Activated naive CD8-positive, alpha-beta T cell treated with anti-CD3 and anti-CD28 coated beads, Interleukin-2, amount 50 U/mL, for 16 hours (primary cell): ENCODE measurements at places on chromosomes 3 and 15.

DNA sequence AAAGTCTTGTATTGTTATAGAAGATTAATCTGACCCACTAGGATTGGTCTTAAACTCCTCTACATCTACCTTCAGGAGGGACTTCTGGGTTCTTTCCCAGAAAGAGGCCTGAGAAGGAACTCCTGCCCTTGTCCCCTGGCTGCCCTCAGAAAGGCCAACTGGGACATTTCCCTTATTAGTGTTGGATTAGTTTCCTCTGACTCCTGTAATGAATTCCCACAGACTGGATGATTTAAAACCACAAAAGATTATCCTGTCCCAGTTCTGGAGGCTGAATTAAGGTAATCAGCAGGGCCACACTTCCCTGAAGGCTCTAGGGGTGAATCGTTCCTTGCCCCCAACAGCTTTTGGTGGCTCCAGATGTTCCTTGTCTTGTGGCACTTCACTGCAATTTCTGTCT is 102.8 kb upstream of the NMNAT3 start:
- DNase-seq, result no peak

DNA sequence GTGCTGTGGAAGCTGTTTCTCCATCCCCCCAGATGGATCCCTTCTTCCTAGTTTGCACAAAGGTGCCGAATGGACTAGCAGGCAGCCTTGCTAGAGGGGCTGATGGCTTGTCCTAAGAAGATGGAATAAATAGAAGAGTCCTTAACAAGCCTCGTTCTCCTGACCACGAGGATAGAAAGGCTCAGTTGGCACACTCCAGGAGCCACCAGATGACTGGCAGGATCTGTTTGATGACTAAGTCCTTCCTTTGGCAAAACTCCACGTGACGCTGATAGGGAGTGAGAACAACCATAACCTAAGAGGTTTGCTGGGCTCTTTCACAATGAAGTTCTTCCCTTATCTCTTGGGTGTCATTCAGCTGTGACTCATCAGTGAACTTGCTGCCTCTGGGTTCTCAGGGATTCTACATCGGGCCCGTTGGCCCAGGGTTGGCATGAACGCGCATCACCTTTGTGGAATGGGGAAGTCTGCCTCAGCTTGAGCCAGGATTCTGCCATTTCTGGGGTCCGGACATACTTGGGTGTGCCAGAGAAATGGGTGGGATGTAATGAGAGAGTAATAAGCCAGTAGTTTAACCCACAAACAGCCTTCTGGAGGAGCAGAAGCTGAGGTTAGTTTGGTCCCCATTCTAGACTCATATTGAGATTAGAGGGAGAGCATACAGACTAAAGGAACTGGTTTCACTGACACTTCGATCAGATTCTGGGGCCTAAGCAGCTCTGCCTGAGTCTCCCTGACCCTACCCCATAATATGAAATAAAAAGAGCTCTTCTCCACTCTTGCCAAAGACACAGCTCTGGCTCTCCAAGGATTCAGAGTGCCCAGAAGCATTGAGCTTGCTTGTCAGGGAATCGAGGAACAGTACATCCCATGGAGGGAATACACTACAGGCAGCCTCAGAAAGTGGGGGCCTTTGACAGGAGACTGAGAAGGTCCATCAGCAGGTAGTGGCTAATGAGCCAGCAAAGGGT is 2.0 kb upstream of the MELTF start:
- no peak for DNase-seq

GRCh38 chr15:71677766-71678165 is 132.6 kb upstream of the NR2E3 start:
- no peak for DNase-seq

GRCh38 chr3:181103605-181104004 is 114.1 kb upstream of the DNAJC19 start:
- DNase-seq, result no peak

DNA sequence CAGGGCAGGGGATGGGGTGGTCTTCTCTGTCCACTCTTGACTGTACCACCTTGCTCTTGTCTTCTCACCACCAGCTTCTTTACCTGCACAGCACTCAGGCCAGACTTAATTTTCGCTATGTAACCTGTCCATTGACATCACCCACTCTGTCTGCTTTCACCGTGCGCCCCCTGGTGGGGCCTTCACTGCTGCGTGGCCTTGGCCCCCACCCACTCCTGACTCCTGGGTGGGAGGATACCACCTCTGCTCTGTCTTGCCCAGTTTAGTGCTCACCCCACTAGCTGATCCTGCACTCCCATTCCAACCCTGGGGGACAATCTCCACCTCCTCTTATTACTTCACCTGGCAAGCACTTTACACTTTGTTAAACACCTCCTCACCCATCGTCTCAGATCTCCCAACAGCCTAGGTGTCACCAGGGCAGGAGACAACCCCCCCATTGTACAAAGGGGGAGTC is 17.7 kb downstream of the PTH1R start:
- peak; percentile 68 for DNase-seq

DNA sequence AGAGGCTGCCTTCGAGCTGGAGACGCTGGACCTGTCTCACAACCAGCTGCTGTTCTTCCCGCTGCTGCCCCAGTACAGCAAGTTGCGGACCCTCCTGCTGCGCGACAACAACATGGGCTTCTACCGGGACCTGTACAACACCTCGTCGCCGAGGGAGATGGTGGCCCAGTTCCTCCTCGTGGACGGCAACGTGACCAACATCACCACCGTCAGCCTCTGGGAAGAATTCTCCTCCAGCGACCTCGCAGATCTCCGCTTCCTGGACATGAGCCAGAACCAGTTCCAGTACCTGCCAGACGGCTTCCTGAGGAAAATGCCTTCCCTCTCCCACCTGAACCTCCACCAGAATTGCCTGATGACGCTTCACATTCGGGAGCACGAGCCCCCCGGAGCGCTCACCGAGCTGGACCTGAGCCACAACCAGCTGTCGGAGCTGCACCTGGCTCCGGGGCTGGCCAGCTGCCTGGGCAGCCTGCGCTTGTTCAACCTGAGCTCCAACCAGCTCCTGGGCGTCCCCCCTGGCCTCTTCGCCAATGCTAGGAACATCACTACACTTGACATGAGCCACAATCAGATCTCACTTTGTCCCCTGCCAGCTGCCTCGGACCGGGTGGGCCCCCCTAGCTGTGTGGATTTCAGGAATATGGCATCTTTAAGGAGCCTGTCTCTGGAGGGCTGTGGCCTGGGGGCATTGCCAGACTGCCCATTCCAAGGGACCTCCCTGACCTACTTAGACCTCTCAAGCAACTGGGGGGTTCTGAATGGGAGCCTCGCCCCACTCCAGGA is 21.1 kb downstream of the NRROS start:
- no peak for DNase-seq

DNA sequence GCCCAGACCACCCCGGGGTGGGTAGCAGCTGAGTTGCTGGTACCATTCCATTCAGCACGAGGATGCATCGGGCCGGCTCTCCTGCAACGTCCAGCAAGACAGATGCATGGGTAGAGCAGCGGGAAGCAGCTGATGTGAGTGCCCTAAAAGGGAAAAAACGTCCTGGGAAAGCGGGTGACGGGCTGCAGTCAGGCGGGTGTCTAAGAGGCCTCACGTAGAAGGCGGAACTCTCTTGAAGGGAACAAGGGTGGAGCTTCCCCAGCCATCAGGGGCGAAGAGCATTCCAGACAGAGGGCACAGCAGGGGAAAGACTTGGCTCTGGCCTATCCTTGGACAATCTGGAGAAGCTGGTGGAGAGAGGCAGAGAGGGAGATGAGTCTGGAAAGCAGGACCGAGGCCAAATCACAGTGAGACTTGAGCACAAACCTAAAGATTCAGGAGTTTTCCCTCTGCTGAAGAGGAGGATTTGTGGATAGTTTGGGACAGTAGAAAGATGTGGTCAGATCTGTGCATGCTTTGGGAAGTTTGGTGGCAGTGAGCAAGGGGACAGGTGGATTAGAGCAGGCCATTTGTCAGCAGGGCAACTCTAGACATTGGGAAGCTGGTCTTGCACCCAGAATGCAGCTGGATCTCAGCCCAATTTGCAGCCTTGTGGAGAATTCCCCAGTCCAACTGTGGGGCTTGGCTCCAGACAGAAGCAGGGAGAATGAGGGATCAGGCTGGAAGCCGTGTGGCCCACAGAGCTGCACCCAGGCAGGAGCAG is 70.7 kb downstream of the SEMA5B start:
- DNase-seq, result no peak

- no peak for DNase-seq
Observed at GRCh38 chr15:94547711-94548110, 316.4 kb downstream of the MCTP2 start.

- no peak for DNase-seq
Observed at GRCh38 chr15:80199366-80199765, 46.6 kb downstream of the FAH start.

DNA sequence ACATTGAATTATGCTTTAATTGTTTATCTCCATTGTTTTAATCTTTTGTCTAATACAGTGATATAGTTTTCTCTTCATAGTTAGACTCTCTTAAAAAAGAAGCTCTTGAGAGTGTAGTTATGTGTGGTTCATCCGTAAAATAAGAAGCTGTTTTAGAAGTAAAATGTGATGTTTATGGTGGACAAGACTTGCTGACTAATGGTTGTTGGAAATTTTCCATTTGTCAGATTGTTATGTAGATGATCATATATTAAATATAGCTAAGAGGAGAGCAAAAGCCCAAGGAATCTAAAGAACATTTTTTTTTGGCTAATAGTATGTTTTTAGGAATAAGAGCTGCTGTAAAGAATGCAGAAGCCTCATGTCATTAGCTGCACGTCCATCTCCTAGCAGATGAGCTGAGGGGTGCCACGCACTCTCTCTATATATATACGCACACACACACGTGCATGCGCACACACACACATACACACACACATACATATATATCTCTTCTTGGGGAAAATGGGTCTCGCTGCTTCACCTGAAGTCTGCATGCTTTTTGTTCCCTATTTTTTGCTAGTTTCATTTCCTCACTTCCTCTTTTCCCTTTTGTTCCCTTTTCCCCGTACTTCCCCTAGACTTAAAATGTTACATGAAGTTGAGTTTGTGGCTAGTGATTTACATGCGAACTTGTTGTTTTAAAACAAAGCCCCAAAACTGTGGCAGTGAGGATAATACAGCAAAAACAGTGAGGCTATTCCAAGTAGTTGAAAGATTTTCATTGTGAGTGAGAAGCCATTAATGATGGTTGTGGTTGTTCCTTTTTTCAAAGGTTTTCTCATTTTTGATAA is 107.8 kb downstream of the MBNL1 start:
- no peak for DNase-seq

DNA sequence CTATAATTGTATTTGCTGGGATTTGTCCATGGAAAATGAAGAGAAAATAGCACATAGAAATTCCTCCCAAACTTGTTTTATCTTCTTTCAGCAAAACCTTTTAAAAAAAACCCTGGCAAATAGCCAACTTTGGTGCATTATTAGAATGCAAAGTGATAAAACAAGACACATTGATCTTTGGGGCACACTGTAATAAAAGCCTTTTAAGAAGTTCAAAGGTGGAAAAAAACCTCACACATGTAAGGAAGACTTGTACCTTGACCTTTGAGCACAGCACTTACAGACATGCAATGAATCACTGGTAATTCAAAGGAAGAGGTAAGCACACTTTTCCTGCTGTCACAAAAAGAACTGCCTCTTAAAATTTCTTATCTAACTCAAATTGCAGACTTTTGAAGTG is 8.0 kb upstream of the MORC1 start:
- DNase-seq, result no peak

- DNase-seq, result no peak
Observed at GRCh38 chr3:152403632-152404066, 134.9 kb downstream of the MBNL1 start.

DNA sequence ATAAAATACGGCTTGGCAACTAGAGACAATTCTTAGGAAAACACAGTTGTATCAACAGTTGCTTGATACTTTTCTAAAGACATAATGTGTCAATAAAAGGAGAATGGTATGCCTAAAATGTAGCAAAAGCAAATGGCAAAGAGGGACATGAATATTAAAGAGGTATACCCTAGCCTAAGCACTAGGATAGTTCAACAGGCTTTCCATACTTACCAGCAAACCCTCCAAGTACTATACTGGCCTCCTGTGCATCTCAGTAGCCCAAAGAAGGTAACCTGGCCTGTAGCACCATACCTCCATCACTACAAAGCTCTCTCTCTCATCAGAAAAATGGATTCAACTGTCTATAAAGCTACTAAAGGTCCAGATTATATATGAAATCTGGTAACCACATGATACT is 7.5 kb downstream of the SETD2 start:
- DNase-seq, result no peak

- no peak for DNase-seq
Observed at GRCh38 chr15:27585041-27585640, 514.0 kb downstream of the OCA2 start.

DNA sequence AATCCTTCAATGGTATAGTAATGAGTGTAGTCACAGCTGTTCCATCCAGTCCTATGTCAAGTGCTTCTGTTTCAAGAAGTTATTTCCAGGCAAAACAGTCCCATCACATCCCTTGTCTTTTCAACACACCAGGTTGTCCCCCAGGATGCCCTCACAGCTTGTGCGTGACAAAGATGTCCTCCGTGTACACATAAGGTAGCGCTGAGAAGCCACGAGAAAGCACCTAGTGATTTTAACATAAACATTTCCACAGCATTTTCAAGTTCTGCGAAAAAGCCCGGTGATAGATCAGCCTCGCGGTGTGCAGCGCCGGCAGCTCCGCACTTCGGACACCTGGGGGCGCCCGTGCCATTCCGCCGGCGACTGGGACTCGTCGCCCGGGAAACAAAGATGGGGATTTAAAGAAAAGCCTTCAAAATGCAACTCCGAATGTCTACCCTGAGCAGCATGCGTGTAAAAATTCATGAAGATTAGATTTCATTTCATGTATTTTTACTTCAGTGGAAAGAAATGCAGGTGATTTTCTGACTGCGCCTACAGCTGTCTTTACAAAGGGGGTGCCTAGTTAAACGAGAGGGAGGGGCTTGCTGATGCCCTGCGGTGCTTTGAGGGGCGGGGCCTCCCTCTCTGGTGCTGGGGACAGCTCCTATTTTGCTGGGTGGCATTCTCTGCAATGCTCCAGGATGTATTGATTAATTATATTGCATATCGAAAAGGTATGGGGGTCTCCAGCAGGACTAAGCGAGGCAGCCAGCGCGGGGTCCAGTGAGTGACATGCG is 49.9 kb downstream of the KY start:
- no peak for DNase-seq

- no peak for DNase-seq
Observed at GRCh38 chr3:168288511-168289401, 193.0 kb upstream of the GOLIM4 start.

DNA sequence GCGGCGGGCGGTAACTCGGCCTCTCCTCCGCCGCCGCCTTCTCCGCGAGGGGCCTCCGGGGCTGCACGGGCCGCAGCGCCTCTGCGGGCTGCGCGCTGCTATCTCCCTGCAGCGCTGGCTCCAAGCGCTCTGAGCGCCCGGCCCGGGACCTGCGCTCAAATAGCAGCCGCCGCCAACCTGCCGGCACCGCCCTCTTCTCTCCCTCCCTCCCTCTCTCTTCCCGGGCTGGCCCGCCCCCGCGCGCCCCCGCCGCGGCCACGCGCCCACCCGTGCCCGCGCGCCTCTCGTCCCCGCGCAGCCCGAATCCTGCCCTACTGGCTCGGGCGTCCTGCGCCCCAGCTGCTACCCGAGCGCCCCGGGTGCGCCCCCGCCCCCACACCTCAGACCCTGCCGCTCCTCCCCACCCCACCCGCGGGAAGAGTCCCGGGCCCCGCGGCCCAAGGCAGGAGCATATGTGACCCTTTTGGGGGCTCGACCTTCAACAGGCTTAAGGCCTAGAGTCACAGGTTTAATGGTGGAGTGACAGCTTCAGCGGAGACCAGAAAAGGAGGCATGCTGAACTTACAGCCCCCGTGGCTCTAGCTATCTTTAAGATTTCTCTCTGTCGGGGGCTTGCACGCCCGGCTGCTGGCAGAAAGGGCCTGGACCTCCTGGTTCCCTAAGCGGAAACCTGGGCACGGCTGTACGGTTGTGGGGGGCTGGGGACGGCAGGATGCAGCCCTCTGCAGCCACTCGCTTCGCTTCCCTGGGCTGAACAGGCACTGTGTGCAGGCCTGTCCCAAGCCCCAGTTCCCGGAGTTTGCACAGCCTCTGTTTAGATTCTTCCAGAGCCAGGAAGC is at the start of gene CACNA2D2:
TSS of gene CACNA2D2 (minus strand) at position 131 of the 839 bp plus-strand sequence. CDS start 211 bp downstream, outside the sequence.
- DNase-seq, result peak; percentile 17
